ENCODE measurements at places on chromosomes 3 and 15. TPM values are rescaled to one million over a fixed set of nuclear protein-coding genes. Genes with fewer than 3 reads are reported as not detected.

Gene ARGFX
- total RNA-seq = not detected

Gene VILL
- 2.0 TPM for total RNA-seq

Gene SEMA7A
- total RNA-seq = 27.4 TPM

Gene RBMS3
- total RNA-seq = 22.9 TPM

Gene RASGRP1
- not detected for total RNA-seq

Gene MCTP2
- 5.8 TPM for total RNA-seq

Gene PRSS50
- total RNA-seq = not detected

Gene AVEN
- total RNA-seq = 21.3 TPM

Gene GOLGA8T
- total RNA-seq = not detected

Gene CEP19
- total RNA-seq = 0.64 TPM

Gene ITGA11
- total RNA-seq = 1.2 TPM

Gene ROPN1
- 3.0 TPM for total RNA-seq

Gene TEX9
- total RNA-seq = 5.2 TPM

Gene CRABP1
- not detected for total RNA-seq

Gene APEH
- total RNA-seq = 124 TPM

Gene SLC12A8
- total RNA-seq = 1.2 TPM

Gene SEMA3B
- total RNA-seq = 237 TPM

Gene REC114
- total RNA-seq = not detected

Gene MAGEF1
- 43.6 TPM for total RNA-seq

Gene SSUH2
- 10.6 TPM for total RNA-seq

Gene ERC2
- total RNA-seq = 0.53 TPM

Gene ATP1B3
- total RNA-seq = 45.7 TPM

Gene KCNMB3
- total RNA-seq = 1.1 TPM

Gene GOLGA8H
- 0.32 TPM for total RNA-seq

Gene CCR8
- total RNA-seq = not detected

Gene CILP
- not detected for total RNA-seq

Gene MKRN3
- total RNA-seq = 13.0 TPM

Gene GRAMD2A
- not detected for total RNA-seq

Gene PRR20G
- not detected for total RNA-seq

Gene P2RY13
- total RNA-seq = not detected

Gene CCDC54
- not detected for total RNA-seq

Gene ZPLD1
- total RNA-seq = 0.21 TPM

Gene COL6A6
- total RNA-seq = not detected

Gene SPINK8
- not detected for total RNA-seq

Gene KNG1
- not detected for total RNA-seq

Gene TMEM108
- 0.45 TPM for total RNA-seq

Gene ADAMTSL3
- 1.7 TPM for total RNA-seq

Gene MOBP
- not detected for total RNA-seq

Gene STRA6
- 45.8 TPM for total RNA-seq

Gene ZNF662
- total RNA-seq = not detected

Gene LAMB2
- 264 TPM for total RNA-seq
